GM12878 (cell line): ENCODE measurements at places on chromosomes 4 and X. TPM values are rescaled to one million over a fixed set of nuclear protein-coding genes. Genes with fewer than 3 reads are reported as not detected.

GBA3 gene
- polyA plus RNA-seq: 0.10 TPM in 1 of 2 replicates, not detected in the other

TRPC5OS gene
- polyA plus RNA-seq: not detected in 2 replicates

XAGE2 gene
- not detected in 2 replicates for polyA plus RNA-seq

DMP1 gene
- not detected in 2 replicates for polyA plus RNA-seq

TLR8 gene
- polyA plus RNA-seq: not detected in 2 replicates
